ENCODE measurements at places on chromosomes 2 and 18. TPM values are rescaled to one million over a fixed set of nuclear protein-coding genes. Genes with fewer than 3 reads are reported as not detected.

Gene OSGEPL1
- 11.4 TPM for total RNA-seq

DNA sequence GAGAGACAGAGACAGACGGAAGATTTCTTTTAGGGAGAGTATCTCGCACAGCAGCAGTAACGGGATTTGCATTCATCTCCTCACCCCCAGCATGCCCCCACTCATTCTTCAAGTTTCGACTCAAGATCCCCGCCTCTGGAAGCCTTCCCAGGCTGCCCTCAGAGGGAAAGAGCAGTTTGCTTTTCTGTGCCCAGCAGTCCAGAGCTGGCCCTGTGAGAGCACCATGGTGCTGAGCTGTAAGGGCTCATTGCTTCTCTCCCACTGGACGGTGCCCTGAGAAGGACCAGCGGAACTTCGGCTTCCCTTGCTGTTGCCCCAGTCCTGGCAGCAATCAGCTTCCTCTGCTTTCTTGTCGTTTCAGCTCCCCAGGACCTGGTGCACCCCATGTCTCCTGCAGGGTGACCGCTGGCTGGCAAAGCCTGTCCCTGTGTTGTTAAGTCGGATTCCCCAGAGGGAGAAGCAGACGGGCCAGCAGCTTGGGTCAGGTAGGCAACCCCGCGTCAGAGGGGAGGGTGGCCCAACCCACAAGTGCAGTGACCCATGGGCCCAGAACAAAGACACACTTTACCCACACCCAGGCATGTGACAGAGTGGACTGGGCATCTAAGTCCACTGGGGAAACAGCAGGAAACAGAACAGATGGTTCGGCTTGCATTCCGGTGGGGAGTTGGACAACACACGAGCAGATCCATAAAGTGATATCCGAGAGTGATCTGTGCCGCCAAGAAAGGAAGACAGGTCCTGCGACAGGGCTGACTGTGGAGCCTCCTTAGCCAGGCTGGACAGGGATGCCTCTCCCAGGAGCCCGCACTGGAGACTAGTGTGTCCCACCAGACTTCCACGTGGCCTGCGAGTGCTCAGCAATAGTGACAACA is 36.6 kb downstream of the TMEM177 start:
- DNase-seq = no peak

DNA sequence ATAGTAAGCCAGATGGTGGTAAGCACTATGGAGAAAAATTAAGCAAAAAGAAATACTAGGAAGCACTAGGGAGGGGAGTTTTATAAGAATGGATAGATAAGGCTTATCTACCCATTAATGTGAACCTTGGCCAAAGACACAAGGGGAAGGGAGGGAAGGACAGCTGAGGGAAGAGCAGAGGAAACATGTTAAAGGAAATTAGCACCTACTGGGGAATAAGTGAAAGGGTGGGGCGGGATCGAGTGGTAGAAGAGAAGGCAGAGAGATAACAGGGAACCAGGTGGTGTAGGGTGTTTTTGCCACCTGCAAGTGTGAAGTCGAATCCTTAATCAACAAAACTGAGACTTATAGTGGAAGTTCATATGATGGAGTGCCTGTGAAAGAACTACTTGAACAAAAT is 1.7 kb downstream of the UNC80 start:
- no peak for DNase-seq

DNA sequence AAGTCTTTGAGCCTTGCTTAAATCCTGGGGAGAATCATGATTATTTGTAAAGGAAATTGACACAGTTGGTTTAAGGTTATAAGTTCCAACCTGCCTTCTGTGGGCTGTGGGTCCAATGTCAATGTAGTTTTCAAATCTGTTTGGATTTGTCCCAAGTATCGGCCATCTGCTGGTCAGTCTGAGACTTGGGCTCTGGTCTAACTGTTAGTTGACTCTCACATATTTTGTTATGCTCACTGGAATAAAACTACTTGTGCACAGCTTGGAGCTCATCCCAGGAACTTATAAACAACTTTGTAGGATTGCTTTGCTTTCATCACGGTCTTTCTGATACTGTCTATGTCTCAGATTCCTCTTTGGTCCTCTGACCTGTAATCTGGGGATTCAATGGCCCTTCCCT is 1026.2 kb upstream of the ZEB2 start:
- peak; percentile 26 for DNase-seq

- DNase-seq = peak; percentile 47
Observed at GRCh38 chr2:189580241-189580651, 340 bp downstream of the SLC40A1 start.

GRCh38 chr2:96205888-96206287 is 2.7 kb downstream of the STARD7 start:
- DNase-seq = peak; percentile 26

DNA sequence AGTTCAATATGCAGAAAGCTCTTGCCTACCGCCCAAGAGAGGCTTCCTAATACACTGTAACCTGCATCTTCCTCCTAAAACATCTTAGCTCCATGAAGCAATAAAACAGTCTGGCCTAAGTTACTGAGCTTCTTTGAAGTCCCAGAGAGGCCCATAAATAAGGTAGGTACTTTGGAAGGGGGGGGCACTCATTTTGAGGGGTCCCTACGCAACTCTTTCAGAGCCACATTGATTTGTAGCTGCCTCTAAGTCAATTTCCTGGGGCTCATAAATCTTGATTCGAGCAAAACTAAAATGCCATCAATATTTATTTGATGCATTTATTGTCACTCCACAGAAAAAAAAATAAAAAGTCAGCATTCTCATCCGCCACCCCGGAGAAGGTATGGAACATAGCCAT is 60.4 kb upstream of the SIX2 start:
- DNase-seq = no peak

DNA sequence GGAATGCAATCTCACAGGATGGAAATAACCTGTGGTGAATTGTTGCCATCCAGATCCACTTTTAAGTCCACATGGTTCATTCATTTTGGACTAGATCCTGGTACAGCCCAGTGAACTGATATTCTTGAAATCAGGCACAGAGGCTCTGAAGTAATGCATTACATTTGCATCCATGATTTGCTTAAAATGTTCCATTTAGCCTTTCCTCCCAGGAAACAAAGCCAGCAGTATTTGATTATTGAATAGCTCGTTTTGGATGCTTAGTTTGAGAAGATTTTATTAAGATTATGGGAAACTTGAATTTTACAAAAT is 995.8 kb upstream of the CDH2 start:
- no peak for DNase-seq

DNA sequence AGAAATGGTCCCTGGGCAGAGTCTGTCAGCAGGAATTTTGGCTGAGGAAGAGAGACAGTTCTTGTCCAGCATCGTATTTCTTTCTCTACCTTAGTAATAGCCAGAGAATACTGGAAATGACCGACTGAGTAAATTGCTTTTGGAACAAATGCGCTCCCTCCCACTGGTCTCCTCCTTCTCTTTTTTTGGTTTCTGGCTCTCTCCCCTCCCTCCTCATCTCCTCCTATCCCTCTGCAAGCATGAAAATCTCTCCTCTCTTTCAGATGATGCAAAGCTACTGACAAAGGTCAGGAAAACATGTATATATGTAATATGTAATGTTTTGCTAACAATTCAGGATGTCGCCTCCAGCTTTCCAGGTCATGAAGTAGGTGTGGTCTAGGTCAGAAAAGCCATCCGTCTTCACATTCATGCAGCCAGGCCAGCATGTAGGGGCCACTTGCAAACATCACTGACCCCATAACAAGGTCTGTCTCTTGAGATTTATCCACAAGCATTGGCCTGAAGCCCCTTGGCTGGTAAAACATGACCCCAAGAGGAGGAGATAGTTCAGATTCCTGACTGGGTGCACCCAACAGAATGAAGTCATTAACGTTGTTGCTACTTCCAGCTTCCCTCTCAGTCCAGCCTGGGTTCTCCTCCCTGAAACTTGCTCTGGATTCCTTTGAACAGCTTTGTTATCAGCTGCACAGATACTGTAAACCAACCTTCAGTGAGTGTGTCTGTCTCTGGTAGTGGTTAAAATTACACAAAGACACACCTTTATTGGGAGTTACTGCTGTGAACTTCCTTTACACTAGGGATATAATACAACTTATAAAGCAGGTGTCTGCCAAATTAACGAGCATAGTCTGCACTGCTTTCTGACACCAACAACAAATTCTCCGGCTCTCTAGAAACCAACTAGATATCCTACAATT is 864.4 kb upstream of the KLHL29 start:
- no peak for DNase-seq

Gene VIT
- 1.0 TPM for total RNA-seq

GRCh38 chr18:13159579-13159978 is 59.0 kb upstream of the LDLRAD4 start:
- peak; percentile 68 for DNase-seq

DNA sequence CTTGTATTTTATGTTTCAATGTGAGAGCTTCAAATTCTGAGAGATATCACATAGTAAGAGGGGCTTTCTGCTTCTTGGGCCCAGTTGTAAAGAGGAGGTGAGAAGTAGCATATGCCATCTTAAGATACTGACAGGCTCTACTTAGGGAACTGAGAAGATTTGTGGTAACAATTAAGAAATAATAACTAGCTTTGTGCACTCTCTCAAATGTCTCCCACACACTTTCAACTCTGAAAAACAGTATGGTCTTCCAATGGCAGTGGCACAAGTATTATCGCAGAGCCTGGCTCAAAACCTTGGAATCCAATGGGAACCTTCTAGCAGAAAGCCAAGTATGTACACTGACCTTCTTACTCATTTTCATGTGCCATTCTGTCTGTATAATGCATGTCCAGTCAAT is 80.3 kb upstream of the FAM237A start:
- no peak for DNase-seq

Gene TXNDC2
- total RNA-seq = 0.63 TPM

DNA sequence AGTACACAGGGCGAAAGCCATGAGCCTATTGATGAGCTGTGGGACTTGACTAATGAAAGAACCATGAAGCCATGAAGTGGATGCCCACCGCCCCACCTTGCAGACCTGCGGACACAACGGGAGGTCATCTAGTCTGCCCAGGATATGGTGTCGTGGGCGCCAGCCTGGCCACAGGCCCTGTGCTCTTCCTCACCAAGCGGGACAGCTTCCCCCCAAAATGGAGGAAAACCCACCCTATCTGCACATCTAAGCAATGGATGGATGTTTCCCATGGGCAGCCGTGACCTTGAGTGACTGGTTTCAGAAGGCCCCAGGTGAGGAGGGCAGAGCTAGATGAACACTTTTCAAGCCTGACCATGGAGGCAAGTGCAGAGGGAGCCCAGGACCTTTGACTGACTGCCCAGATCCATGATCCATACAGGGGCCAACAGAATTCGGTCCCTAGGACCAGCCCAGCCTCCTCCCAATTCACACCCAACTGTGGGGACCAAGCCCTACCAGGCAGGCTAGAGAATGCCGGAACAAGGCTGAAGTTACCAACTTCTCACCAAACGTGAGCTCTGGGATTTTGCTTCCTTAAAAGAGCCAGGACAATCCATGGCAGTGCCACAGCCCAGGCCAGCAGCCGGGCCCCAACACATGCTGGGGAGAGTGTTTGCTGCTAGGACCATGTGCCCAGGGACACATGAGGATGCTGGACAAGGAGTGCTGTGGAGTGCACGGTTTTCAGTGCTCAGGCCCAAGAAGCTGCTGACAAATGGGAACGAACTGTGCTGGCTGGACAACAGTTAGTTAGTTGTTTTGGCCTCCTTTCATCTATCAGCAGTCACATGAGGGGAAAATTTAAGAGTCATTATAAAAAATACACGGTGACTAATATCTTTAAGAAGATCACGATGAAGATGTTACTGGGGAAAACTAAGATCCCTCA is 249.4 kb downstream of the HDAC4 start:
- DNase-seq = no peak

DNA sequence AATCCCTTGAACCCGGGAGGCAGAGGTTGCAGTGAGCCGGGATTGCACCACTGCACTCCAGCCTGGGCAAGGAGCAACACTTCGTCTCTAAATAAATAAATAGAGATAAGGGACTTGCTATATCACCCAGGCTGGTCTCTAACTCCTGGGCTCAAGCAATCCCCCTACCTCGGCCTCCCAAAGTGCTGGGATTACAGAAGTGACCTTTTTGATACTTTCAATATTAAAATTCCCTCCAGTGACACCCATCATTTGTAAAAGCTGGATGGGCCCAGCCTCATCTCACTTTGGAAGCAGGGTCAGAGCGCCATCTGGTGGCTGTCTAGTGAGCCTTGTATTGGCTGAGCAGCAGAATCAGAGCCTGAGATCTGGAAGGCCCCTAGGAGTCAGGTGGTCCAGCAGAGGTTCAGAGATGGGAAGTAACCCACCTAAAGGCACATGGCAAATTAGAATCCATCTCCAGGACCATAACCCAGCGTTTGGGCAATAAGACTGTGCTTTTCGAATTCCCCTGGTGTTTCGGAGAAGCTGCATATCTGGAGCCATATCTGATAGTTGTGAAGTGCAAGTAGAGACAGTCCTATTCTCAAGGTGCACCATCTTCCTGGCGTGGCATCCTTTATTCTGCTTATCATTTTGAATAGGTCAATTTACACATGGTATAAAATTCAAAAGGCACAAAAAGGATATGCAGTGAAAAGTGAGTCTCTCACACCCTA is 18.3 kb upstream of the SLC35F6 start:
- DNase-seq = peak; percentile 66

DNA sequence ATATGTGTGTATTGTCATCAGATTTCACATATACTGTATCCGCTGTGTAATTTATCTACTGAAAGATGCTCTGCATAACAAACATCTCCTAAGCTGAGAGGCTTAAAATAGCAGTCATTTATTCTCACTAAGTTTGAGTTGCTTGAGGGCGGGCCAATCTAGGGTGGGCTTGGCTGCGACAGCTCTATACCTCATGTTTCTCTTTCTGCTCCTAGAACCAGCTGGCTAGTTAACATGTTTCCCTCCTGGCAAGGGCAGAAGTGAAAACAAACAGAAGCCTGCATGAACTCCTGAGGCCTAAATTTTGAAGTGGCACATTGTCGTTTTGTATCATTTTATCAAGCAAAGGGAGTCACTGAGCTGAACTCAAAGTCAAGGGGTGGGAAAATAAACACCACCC is 585.0 kb upstream of the VRK2 start:
- DNase-seq = no peak

GRCh38 chr2:204086167-204086566 is 149.6 kb downstream of the ICOS start:
- DNase-seq = no peak

- DNase-seq = no peak
Observed at GRCh38 chr18:37524139-37524497, 41.5 kb downstream of the CELF4 start.

All from LHCN-M2 (cell line).